Stimulated activated CD4-positive, alpha-beta T cell treated with anti-CD3 and anti-CD28 coated beads, Interleukin-2, amount 100 ng/mL, for 48 hours (primary cell): ENCODE measurements at places on chromosomes 11 and 22.
A peak's percentile ranks its signal among the peaks of the same experiment; 100 is the strongest.

- DNase-seq = peak; percentile 7
Observed at GRCh38 chr11:43399983-43400630, 41.4 kb downstream of the TTC17 start.

- peak; percentile 8 for DNase-seq
Observed at GRCh38 chr11:36672815-36673450, 74.9 kb upstream of the RAG2 start.

GRCh38 chr22:38257650-38258250, 15.1 kb downstream of the TMEM184B start:
- no peak for DNase-seq

- DNase-seq = no peak
Observed at GRCh38 chr22:27620367-27621154, 181.0 kb downstream of the MN1 start.
